ENCODE measurements at places on chromosomes 1 and 21. TPM values are rescaled to one million over a fixed set of nuclear protein-coding genes. Genes with fewer than 3 reads are reported as not detected.

GRCh38 chr1:82185084-82185483 is 384.4 kb downstream of the ADGRL2 start:
- DNase-seq: no peak

VANGL1 gene
- total RNA-seq: 14.3 TPM

DNA sequence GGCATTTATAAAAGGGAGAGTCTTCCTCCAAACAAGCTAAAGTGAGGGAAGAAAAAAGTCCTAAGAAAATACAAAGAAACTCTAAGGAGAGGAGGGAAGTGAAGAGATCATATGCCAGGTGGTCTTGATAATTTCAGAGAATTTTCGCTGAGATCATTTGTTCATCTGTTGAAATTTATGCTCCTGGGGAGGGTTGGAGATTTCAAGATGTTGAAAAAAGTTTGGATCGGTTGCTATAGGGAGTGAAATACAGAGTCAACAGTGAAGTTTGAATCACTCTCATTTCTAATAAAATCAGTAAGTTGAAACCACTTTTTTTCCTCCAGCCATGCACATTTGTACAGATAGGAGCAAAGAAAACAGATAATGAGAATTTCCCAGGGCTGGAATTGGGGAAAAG is 299.1 kb upstream of the ADAMTS5 start:
- DNase-seq: no peak

GRCh38 chr21:45539046-45539795 is 3.0 kb downstream of the SLC19A1 start:
- DNase-seq: no peak

DNA sequence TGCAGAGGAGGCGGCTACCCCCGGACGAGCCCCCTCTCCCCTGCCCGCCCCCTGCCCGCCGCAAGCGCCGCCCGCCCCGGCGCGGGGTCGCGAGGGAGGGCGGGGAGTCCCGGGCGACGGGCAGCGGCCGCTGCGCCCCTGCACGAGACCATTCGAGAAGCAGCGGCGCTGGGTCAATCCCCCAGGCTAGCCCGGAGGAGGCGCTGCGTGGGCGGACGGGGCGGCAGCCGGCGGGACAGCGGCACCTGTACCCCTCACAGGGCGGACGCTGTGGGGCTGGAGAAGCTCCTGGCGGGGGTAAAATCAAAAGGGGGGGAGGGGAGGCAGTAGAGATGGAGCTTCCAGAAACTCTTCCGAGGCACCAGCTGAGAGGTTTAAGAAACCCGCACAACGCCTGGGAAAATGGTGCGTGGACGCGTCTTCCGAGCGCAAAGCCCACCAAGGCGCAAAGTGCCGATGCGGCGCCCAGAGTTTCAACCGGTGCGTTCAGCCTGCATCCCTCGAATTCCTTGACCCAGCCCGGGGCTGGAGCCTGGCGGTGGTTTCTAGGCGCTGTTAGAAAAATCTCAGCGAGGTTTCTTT is at the start of gene PLPPR5:
Gene PLPPR5 (minus strand): TSS at position 1 of the 582 bp plus-strand sequence. CDS start 190 bp downstream, outside the sequence.
- no peak for DNase-seq

DNA sequence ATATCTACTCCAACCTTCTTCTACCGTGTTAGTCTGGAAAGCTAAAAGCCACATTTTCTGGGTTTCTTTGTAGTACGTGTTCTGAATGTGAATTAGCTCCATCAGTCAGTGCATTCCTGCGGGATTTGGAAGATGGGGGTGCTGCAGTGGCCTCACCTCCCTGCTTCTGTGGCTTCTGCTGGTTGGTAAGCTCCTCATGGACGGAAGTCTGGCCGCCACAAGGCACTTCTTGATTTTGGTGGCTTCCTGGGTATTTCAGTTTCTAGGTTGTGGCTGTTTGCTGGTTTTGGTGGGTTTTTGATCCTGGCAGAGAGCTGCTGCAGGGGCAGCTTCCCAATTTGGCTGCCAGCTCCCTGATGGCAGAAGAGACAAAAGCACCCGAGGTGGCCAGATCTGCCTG is 20.9 kb upstream of the TACSTD2 start:
- no peak for DNase-seq

ARHGEF16 gene
- total RNA-seq: 8.4 TPM

CFAP410 gene
- total RNA-seq: 7.9 TPM

DNA sequence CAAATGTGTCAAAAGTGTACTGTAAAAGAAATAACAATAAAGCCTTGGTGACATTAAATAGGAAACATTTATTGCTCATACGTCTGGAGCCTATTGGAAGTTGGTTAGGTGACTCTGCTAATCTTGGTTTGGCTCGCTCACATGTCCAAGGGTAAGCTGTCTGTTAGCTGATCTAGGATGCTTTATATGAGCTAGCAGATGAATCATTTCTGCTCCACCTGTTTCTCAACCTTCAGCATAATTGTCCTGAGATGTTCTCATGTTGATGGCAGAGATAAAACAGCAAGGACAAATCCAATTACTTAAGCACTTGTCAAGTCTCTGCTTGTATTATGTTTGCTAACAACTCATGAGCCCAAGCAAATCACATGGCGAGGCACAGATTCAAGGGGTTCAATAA is 56.0 kb upstream of the CD53 start:
- no peak for DNase-seq

DNA sequence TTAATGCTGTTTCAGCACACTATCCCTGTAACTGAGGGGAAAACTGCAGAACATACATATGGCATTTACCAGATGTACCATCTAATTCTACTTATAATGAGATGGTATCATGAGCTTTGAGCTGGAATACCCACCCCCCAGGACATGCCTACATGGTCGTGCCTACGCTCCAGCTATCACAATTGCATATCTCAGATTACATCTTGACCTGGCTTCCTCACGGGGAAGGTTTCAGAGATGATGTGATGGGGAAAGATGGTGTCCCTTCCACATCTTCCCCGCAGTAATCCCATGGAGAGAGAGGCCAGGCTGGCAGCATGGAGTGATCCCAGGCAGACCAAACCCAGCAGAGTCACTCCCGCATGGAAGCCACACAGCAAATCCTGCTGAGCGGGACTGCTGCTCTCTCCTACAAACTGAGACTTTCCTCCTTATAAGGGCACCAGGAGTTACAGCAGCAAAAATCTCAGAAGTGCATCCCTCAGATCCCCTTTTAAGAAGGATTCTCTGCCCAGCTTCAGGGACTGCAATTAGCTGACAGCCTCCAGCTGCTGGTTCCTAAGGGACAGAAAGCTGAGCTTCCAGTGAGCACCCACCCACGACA is 67.1 kb downstream of the KCNH1 start:
- no peak for DNase-seq

- no peak for DNase-seq
Measured at GRCh38 chr1:90381598-90381997, 335.5 kb downstream of the BARHL2 start.

- no peak for DNase-seq
Measured at GRCh38 chr1:119962296-119962968, 66.1 kb upstream of the ADAM30 start.

KANK4 gene
- not detected for total RNA-seq

DNA sequence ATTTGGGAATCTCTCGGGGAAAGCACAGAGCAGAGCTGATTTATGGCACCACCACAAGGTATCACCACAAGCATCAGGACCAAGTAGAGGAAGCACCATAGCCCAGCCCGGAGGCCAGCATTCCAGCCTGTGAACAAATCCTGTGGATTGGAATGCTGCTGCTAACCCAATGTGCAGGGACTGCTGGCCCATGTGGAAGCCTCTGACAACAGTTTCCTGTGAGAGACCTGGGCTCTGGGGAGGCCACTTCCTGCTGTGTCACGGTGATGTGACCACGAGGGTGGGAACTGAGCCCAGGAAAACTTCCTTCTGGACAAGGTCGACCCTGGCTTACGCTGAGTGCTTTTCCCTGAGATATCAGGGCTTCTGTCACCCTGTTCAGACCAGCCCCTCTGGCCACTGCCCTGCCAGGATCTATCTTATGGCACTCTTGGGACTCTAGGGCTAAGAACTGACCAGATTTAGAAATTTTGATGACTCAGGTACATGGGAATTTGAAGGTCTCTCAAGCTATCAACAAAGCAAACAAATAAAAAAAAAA is 88.3 kb upstream of the NGF start:
- no peak for DNase-seq

SLAMF9 gene
- total RNA-seq: not detected

- no peak for DNase-seq
Measured at GRCh38 chr1:230926182-230926581, 52.5 kb downstream of the TTC13 start.
